ENCODE measurements at places on chromosomes 4 and X.

- DNase-seq = no peak
Observed at GRCh38 chr4:76950956-76951671, 1.6 kb downstream of the SEPTIN11 start.

DNA sequence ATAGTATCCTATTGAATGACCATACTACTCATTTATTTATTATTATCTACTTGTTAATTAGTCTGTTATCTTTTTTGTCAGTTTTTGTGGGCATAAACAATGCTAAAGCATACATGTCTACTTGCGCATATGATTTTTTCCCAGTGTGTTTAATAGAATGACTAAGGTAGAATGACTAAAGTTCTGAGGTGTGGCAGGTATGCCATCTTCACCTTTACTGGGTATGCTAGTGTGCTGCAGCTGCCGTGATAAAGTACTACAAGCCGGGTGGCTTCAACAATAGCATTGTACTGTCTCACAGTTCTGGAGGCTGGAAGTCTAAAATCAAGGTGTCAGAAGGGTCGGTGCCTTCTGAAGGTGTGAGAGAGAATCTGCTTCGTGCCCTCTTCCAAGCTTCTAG is 19.2 kb downstream of the CD38 start:
- DNase-seq = no peak

GRCh38 chrX:109441266-109441665 is 40.6 kb downstream of the GUCY2F start:
- DNase-seq = no peak

- no peak for DNase-seq
Observed at GRCh38 chrX:115560211-115560977, 580 bp upstream of the PLS3 start.

- DNase-seq = no peak
Observed at GRCh38 chrX:11611161-11611560, 54.6 kb downstream of the ARHGAP6 start.

DNA sequence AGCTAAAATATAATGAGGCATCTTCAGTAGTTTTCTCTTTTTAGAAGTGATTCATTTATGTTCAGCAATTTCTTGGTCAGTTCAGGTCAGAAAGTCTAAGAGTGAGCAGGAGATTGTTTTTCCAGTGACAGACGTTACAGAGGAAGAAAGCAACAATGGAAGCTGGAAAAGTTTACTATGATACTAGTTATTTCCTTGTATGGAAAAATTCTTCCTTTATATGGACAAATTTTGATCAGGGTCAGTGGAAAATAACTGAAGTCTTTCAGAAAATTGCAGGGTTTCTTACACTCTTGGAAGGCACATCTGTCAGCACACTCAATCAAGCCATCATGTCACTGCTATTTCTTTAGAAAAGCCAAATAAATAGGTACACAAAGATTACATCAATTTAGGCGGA is 1120.7 kb downstream of the FAT4 start:
- DNase-seq = no peak

DNA sequence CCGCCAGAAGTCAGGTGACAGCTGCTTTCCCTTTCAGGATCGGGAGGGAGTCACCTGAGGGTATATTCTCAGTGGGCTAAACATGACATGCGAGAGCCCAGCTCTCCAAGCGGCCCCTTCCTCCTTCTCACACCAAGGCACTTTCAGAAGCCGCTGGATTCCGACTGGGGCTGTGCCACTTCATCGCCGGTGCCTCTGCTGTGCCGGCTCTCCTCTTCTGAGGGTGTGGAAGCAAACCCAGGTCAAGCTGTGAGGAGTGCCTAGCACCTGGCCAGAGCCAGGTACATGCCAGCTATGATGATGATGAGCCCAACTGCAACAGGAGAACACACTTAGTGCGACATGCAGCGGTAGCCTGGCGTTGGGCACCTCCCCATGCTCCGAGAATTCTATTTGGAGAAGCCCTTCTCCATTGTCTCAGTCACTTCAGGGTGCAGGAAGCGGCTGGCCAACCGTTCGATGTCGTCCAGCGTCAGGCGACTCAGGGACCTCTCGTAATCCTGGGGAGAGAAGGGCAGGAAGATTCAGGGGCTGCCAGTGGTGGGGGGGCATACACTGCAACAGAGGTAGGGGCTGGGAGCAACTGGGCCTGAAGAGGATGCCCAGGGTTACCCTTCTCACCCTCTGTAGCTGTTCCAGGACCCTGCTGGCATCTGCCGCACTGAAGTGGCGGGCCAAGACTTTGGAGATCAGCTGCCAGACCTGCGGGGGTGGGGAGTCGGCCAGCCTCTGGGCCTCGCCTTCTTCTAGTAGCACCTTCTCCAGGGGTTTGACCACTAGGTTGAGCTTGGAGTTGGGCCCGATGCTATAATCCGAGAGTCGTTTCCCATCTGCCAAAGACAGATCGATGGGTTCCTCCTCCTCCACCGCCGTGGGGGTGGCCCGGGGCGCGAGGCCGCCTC is 1.0 kb downstream of the UBL4A start:
- DNase-seq = no peak

GRCh38 chrX:15507005-15507404 is 6.4 kb downstream of the BMX start:
- DNase-seq = no peak

- no peak for DNase-seq
Observed at GRCh38 chrX:49103637-49104036, 19.9 kb downstream of the GPKOW start.

GRCh38 chr4:142497606-142498005 is 348.5 kb downstream of the INPP4B start:
- no peak for DNase-seq

DNA sequence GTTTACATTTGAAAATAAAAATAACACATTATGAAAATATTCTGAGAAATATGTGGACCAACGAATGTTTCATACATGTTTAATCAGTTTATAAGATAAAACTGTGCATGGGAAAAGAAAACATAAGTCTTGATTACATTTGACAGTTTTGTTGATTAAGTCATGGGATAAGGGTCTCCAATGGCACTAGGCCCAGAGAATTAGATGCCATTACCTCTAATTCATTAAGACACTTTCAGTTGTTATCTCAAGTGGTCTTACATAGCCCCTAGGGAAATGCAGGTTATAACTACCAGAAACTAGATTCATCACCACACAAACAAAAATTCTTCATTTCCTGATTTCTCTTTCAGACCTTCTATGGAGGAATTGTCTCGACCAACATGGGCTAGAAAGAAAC is 300.8 kb downstream of the PCDH7 start:
- no peak for DNase-seq

- DNase-seq = no peak
Observed at GRCh38 chr4:84496706-84497503, 2.2 kb downstream of the NKX6-1 start.

DNA sequence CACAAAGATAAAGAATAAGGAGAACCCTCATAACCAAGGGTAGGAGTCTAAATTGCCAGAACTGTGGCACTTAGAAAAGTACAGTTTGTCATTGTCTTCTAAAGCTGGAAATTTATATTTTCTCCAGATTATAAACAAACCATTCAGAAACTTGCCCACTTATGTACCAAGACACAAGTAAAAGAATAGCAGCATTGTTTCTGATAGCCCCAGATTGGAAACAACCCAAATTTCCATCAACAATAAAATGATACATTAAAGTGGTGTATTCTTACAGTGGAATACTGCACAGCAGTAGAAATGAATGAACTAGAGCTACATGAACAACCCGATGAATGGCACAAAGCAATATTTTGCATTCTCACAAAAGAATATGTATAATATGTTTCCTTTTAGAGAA is 63.1 kb upstream of the PDHA1 start:
- DNase-seq = no peak

GRCh38 chrX:108299101-108299591 is 139.1 kb downstream of the COL4A6 start:
- DNase-seq = no peak

DNA sequence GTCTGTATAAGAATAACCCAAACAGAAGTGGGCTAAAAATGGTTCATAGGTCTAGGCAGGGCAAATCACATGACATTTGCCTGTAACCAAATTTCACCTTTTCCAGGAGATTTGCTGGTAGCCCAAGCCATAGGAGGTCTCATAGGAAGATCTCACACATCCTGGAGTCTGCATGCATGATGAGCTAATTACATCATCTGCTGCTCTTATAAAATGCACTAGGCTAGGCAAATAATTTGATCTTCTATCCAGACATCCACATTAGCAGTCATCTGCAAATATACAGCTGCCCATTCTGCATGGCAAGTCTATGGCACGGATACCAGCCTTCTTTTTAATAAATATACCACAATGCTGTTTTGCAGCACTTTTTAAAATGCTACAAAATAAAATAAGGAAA is 87.2 kb downstream of the MAPK10 start:
- DNase-seq = no peak

DNA sequence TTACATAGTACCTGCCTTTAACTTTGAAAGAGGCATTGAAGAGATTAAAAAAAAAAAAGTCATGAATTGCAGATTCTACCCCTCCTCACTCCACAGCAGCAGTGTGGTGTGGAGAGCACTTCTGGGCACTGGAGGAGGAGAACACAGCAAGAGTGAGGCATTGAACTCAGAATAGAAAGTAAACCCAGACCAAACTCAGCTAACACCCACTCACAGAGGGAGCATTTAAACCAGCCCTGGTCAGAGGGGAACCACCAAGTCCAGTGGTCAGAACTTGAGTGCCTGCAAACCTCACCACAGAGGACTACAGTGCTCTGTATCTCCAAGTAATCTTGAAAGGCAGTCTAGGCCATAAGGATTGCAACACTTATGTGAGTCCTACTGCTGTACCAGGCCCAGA is 15.6 kb upstream of the UGT2A1 start:
- no peak for DNase-seq

DNA sequence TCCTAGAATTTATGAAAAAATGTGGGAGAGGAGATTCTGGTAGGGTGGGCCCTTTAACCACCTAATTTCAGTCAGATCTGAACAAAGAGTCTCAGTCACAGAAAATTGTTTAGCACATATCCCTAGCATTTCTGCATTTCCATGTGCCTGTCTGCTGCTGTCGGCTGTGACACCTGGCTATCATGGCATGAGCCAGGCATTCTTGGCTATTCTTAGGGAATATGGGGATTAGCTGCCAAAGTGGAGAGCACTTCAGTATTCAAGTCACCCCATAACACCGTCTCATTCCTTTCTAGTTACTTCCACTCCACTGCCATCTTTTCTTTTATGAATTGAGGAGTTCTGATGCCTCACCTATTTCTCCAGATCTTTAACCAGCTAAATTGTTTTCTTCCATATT is 211.5 kb downstream of the FRAS1 start:
- no peak for DNase-seq

GRCh38 chr4:108203377-108203776 is 34.6 kb upstream of the LEF1 start:
- no peak for DNase-seq

- no peak for DNase-seq
Observed at GRCh38 chr4:166501941-166502382, 628.9 kb downstream of the TLL1 start.

GRCh38 chr4:143023239-143023918 is 161.3 kb upstream of the USP38 start:
- DNase-seq = no peak

- no peak for DNase-seq
Observed at GRCh38 chrX:74421740-74422352, 553 bp downstream of the SLC16A2 start.

DNA sequence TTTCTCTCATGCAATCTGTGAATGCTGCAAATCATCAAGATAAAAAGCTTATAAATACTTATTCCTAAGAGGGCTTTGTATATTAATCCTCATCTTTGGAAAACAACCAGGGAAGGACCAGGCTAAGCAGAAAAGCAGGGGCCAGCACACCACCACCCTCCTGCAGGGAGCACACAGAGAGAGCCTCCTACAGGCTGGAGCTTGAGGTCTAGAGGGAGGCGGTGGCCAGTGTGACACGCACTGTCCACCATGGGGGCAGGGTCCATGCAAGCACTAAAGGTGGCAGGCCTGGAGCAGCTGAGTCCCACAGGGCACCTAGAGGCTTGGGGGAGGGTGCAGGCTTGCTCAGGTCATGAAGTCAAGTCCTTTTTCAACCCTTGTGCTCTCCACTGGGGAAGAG is 236.9 kb downstream of the TACR3 start:
- no peak for DNase-seq

DNA sequence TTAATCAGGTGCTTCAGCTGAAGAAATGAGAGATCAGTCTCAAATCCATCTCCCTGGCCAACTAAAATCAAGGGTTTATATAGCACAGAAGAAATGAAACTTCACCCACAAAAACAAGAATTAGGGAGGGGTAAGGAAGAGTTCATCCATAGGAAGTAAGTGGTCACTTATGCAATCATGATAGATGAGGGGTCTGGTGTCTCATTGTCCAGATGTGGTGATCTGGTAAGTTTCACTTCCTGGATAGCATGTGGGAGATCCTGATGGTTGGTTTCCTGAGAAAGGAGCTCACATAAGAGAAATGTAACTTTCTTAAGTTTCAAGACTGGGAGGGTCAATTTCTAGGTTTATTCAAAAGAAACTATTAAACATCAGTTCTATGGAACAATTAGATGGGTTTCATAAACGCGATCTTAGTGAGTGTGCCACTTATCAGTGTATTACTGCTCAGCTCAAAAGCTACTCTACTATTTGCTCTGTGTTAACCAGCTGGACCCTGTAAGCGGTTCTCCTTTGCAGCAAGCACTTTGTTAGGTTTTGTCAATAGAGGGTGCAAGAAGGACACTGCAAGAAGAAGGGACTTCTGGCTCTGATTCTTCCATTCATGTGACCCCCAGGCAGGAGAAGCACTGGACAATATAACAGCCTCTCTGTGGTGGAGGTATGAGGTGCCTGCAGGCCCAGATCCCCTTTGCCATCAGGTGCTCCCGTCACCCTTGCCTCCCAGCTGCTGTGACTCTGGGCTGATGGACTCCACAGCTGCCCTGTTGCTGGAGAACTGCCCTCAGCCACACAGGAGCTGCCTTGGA is 35.4 kb upstream of the HPSE start:
- no peak for DNase-seq

DNA sequence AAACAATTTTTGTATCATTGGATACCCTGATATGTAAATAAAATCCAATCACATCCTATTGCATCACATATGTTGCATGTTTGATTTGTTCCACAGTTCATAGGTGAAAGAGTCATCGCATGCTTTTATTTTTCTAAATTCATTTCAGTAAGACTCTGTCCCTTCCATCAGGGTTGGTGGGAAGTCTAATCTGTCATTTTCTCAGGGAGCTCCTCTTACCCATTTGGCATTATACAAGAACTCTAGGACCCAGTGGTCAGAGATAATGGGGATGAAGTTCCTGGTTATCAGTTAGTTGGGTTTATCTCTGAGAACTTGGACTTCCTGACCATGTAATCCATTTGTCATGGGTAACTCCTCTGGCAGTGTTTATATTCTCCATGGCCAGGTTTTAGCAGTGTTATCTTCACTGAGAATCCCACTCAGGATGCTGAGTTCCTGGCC is 227.1 kb upstream of the JADE1 start:
- DNase-seq = no peak

- DNase-seq = no peak
Observed at GRCh38 chrX:44040406-44040805, 67.2 kb upstream of the NDP start.

DNA sequence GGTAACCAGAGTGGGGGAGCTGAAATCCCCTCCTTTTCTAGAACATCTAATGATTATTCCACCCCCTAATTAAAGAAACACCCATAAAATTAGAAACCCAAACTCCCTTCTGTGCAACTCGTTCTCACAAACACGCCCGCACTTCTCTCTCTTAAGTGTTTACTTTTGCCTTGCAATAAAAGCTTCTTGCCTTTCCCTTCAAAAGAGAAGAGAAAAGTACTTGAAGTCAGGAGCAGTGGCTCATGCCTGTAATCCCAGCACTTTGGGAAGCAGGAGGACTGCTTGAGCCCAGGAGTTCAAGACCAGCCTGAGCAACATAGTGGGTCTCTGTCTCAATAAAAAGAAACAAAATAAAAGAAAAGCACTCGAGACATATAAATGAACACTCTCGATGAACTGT is 3.6 kb upstream of the GPR173 start:
- no peak for DNase-seq

GRCh38 chr4:13166214-13166613 is 317.9 kb downstream of the RAB28 start:
- DNase-seq = no peak
